ENCODE measurements at places on chromosomes 1 and 21.

GRCh38 chr1:19504796-19505692, 19.7 kb upstream of the CAPZB start:
- peak; percentile 100 for DNase-seq

- DNase-seq = no peak
Measured at GRCh38 chr21:24714646-24715200, 892.6 kb downstream of the MRPL39 start.

DNA sequence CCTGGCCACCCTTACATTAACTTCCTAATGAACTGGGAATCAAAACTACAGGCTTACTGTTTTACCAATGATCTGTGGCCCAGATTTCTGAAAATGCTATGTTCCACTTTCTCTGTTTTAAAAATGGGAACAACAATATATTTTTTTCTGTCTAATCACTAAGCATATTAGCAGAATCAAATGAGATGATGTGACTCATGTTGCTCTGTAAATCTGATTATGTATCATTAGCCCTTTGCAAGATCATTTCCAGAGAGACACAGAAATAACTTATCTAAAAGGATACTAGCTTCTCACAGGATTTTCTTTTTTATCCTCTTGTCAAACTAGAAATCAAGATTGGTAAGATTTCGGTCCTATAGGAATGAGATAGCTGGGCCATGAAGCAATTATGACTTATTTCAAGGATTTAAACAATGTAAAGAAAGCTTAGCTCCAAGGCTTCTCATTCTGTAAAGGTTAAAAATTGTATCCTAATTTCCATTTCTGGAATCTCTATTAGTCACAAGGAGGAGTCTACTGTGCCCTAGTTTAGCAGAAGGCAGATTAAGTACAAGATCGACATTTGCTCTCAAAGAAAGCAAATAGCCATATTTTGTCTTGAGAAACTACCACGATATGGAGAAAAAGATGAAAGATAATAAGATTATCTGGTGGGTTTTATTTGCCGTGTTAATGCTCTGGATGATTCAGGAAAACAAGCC, 32.4 kb upstream of the CAMSAP2 start:
- peak; percentile 0 for DNase-seq

- no peak for DNase-seq
Measured at GRCh38 chr21:45988366-45989347, 7.1 kb downstream of the COL6A1 start.

- no peak for DNase-seq
Measured at GRCh38 chr1:48644190-48644900, 132.3 kb downstream of the BEND5 start.

- DNase-seq = peak; percentile 73
Measured at GRCh38 chr1:79322511-79323027, 316.0 kb upstream of the ADGRL4 start.

- no peak for DNase-seq
Measured at GRCh38 chr1:45187725-45188124, 18.7 kb downstream of the ZSWIM5 start.

GRCh38 chr21:45820171-45821091, 161.1 kb upstream of the COL6A1 start:
- peak; percentile 87 for DNase-seq

DNA sequence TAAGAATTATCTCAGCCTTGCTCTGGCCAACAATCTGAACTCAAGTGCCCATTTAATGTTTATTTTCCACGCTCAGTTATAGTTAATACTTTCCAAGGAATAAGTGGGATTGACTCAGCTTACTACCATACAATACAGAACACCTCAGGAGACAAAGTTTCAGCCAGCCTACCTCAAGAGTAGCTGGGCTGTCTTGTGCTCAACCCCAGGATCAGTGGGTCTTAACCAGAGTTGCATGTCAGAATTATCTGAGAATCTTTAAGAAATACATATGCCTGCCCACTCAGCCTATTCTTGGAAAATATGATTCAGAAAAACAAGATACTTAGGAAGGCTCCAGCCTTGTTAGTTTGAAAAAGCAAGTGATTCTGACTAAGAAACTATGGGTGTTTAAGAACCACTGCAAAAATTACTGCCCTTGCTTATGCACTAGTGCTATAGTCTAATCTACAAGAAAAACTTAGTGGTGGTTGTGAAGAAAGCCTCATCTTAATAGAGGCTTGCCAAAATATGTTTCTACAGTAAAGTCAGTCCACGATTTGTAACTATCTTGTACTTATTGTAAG, 20.4 kb downstream of the CDC7 start:
- DNase-seq = peak; percentile 30

GRCh38 chr1:232943679-232944252, 6.6 kb upstream of the NTPCR start:
- DNase-seq = no peak

DNA sequence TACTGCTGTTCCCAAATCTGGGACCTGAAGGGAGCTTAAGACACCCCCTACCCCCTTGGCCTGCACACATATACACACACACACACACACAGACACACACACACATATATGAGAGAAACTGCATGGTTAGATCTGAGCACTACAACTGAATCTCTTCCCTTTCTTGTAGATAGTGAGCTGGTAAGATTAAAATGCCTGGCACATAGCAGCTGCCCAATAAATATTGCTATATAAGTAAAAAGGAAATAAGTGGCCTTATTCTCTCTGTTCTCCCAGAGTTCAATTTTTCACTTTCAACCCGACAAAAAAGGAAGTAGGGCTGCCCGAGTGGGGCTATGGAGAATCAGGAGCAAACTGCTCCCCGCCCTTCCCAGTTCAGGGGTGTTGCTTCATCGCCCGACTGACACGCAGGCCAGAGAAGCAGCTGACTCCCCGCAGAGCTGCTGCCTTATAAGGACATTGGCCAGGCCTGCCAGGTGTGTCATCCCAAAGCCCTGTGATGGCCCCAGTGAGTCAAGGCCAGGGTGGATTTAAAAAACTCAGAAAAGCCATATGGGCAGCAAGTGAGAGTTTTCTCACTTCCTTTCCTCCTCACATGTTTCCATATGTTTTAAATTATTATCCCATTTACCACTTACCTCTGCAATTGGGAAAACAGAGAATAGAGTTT, 106.5 kb upstream of the SLC44A3 start:
- peak; percentile 98 for DNase-seq

- DNase-seq = peak; percentile 86
Measured at GRCh38 chr1:13617108-13617507, 33.5 kb downstream of the PDPN start.

Data from amniotic epithelial cell (primary cell).